ENCODE measurements at places on chromosomes 7 and 10. TPM values are rescaled to one million over a fixed set of nuclear protein-coding genes. Genes with fewer than 3 reads are reported as not detected.

Gene FAM25A
- not detected for polyA plus RNA-seq

Gene PRSS37
- polyA plus RNA-seq = 1.6 TPM

Gene OIT3
- polyA plus RNA-seq = 0.39 TPM

Gene NEUROG3
- not detected for polyA plus RNA-seq

Gene RPP30
- 159 TPM for polyA plus RNA-seq

Gene GPNMB
- polyA plus RNA-seq = 8.7 TPM

Gene ZWINT
- polyA plus RNA-seq = 4.4 TPM

Gene AKR1E2
- polyA plus RNA-seq = 0.91 TPM

Gene EMX2
- polyA plus RNA-seq = not detected

Gene PPP1R17
- polyA plus RNA-seq = 814 TPM

Gene OR2A5
- polyA plus RNA-seq = not detected
